ENCODE measurements at places on chromosomes 3 and 15.
A peak's percentile ranks its signal among the peaks of the same experiment; 100 is the strongest.

GRCh38 chr3:42148982-42149432 lies 57.9 kb downstream of the TRAK1 start:
- no peak for DNase-seq

DNA sequence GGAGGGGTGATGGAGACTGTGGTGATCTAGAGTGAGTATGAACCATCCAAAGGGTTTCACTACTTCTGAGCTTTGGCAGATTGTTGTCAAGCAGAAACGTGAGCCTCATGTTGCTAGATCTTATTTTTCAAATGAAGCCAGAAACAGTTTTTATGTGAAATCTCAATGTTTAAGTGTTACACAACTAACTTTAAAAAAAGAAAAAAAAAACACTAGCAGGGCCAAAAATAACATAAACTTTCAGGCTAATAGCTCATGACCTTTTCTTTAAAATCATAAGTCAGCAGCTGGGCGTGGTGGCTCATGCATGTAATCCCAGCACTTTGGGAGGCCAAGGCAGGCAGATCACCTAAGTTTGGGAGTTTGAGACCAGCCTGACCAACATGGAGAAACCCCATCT lies 2.1 kb upstream of the HTR3D start:
- no peak for DNase-seq

- DNase-seq = no peak
These were observed 830 bp upstream of the RNF13 start for GRCh38 chr3:149812165-149812605.

DNA sequence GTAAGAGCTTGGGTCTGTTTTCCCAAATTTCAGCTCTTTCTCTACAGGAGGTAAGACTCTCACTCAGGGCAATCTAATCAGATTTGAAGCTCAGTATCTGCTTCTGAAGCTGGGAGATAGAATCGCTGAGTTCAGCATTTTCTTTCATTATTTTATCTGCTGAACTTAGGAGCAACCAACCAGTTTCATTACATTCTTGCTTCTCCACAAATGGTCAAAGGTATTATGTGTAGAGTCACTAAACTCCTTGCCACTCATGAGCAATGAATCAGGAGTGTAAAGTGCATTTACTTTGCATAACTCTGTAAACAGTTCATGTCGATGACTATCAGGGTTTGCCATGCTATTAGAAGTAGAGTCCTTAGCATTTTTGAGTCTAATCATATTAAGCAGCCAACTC lies 249.4 kb downstream of the CHL1 start:
- no peak for DNase-seq

- peak; percentile 51 for DNase-seq
These were observed 387 bp downstream of the GNB4 start for GRCh38 chr3:179450901-179451264.

DNA sequence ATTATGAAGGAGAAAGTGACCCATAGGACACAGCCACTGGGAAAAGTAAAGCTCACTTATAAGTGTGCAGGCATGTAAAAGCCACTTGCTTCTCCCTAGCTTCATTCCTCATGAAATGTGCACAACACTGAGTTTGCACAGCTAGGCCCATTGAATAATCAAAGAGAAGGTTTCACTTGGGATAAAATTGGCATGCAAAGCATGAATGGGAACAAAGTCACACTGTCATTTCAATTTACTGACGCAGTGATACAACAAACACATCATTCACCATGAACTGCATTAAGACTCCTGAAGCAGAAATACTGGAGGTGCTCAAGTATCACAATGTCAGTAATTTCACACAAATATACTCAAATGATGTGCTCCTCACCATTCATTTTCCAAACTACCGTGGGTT lies 61.1 kb downstream of the KCNMB2 start:
- DNase-seq = no peak

GRCh38 chr3:59135096-59135495 lies 85.3 kb upstream of the CFAP20DC start:
- DNase-seq = no peak

- DNase-seq = no peak
These were observed 96.4 kb downstream of the TMEM212 start for GRCh38 chr3:171939578-171939977.

GRCh38 chr15:82548700-82549099 lies 8.4 kb upstream of the RPS17 start:
- no peak for DNase-seq

DNA sequence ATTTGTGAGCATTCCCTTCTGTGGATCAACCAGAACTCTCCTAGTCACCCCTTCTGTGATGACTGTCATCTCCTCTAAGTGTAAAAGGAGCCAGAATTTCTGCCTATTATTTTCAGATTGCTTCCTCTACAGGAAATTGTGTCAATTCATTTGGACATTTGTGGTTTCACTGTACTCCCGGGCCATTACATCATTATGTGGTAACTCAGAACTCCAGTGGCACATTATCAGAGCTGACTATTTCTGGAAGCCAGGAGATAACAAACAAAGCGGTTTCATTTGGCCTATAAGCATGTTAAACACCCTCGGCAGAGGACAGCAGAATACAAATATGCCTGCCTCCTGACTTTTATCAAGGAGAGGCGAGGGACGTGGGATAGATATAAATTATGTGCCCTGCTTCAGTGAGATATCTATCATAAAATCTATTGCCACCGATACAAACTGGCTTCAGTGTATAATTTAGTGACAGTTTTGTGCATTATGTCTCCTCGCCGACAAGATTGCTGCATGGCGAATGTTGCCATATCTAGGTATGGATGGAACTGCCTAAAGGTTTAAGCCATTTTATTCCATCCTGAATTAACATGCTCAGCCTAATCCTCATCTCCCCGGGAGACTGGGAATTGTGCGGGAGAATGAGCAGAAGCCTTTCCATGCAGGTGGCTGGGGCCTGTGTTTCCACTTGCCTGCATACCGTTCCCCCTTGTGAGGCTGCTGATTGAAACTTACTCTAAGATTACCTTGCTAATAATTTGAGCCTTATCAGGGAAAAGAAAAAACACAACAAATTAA lies 193.4 kb upstream of the SEMA6D start:
- no peak for DNase-seq

GRCh38 chr3:110243081-110243480 lies 828.5 kb upstream of the NECTIN3 start:
- no peak for DNase-seq

- peak; percentile 49 for DNase-seq
These were observed 260.3 kb upstream of the TPM1 start for GRCh38 chr15:62782071-62782841.

DNA sequence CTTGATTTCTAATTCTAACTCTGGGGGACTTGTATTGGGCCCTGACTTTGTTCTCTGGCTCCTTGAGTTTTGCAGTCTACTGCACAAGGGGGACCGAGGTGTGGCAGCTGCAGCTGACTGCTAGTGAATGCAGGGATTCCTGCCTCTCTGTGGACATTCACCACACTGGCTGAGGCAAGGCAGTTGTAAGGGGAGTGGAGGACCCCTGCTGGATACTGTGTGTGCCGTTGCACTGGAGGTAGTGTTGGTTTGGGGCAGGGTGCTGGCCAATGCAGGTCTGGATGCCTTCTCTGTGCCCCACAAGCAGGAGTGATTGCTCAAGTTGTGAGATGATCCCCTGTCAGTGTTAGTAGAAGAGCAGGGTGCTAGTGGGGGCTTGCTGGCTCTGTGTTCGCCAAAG lies 626.1 kb downstream of the SQOR start:
- DNase-seq = no peak

GRCh38 chr3:170506556-170506955 lies 79.3 kb downstream of the SLC7A14 start:
- DNase-seq = peak; percentile 26

- no peak for DNase-seq
These were observed 17.0 kb downstream of the KLHL6 start for GRCh38 chr3:183538486-183538885.

DNA sequence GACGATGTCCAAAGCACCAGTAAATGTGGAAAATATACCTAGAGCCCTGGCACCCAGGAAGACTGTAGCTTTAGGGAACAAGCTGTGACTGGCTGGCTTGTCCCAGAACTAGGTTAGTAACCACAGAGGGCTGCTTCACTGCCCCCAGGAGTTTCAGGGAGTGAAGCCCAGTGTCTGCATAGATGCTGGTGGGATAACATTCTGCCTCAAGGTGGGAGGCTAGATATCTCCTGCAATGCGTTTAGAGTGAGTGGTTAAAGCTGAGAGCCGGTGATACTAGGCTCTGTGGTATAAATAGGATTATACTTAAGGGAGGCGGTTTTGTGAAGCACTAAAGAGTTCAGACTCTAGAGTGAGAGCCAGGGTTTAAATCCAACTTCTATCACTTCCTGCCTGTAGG lies 11.7 kb upstream of the CP start:
- DNase-seq = no peak

- no peak for DNase-seq
These were observed 4.0 kb downstream of the HES1 start for GRCh38 chr3:194139814-194140391.

GRCh38 chr3:65024148-65024547 lies 336.3 kb upstream of the ADAMTS9 start:
- DNase-seq = no peak

- no peak for DNase-seq
These were observed 106.4 kb upstream of the RASGRP1 start for GRCh38 chr15:38671006-38671387.

Data from NCI-H526 (cell line).